ENCODE measurements at places on chromosomes 5 and 9. TPM values are rescaled to one million over a fixed set of nuclear protein-coding genes. Genes with fewer than 3 reads are reported as not detected.

Gene KCNMB1
- polyA plus RNA-seq: not detected

Gene COL5A1
- 0.36 TPM for polyA plus RNA-seq

Gene PCDHGB3
- not detected for polyA plus RNA-seq

Gene OR1K1
- not detected for polyA plus RNA-seq

Gene NDOR1
- 4.6 TPM for polyA plus RNA-seq

Gene AGXT2
- polyA plus RNA-seq: not detected

Gene SURF1
- polyA plus RNA-seq: 114 TPM

Gene CRHBP
- polyA plus RNA-seq: not detected

Gene RAB3C
- polyA plus RNA-seq: not detected

Gene DAB2
- polyA plus RNA-seq: not detected

Gene GNA14
- polyA plus RNA-seq: not detected

Gene ROR2
- not detected for polyA plus RNA-seq

Gene TBCA
- polyA plus RNA-seq: 179 TPM

Gene SLC6A3
- not detected for polyA plus RNA-seq

Gene PLCXD3
- polyA plus RNA-seq: not detected

Gene ADRA1B
- not detected for polyA plus RNA-seq

Gene CPEB4
- polyA plus RNA-seq: 1.9 TPM

Gene ADAMTSL1
- polyA plus RNA-seq: not detected
